ENCODE measurements at places on chromosomes 6 and 20.

- no peak for DNase-seq
Measured at GRCh38 chr6:1388630-1389368, 577 bp upstream of the FOXF2 start.

DNA sequence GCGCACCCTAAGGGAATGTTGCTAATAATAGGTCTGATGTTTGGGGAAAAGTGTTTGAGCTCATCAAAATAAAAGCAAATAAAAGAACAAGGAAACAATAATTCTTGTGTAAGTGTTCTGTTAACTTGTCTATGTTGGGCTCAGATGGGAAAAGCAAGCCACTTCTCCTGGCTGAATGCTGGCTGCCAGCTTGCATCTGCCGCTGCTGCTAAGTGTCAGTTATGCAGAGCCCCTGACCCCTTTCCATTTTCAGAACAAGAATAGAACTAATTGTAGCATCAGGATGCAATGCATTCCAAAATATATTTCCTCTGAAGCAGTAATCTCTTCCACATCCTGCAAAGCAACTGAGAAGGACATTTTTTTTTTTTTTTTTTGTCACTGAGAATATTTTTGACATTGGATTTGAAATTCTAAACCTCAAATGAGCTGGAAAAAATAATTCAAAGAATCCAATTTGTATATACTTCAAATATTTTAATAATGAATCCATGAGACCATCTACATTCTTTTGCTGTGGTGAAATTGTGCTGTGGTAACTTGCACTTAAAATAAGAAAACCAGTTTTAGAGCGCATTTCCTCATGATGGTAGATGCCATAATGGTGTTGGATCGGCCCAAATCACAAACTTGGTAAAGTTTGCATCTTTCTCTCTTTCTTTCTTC lies 43.9 kb upstream of the DEK start:
- no peak for DNase-seq

- DNase-seq = no peak
Measured at GRCh38 chr6:108133594-108134179, 32.1 kb upstream of the NR2E1 start.

DNA sequence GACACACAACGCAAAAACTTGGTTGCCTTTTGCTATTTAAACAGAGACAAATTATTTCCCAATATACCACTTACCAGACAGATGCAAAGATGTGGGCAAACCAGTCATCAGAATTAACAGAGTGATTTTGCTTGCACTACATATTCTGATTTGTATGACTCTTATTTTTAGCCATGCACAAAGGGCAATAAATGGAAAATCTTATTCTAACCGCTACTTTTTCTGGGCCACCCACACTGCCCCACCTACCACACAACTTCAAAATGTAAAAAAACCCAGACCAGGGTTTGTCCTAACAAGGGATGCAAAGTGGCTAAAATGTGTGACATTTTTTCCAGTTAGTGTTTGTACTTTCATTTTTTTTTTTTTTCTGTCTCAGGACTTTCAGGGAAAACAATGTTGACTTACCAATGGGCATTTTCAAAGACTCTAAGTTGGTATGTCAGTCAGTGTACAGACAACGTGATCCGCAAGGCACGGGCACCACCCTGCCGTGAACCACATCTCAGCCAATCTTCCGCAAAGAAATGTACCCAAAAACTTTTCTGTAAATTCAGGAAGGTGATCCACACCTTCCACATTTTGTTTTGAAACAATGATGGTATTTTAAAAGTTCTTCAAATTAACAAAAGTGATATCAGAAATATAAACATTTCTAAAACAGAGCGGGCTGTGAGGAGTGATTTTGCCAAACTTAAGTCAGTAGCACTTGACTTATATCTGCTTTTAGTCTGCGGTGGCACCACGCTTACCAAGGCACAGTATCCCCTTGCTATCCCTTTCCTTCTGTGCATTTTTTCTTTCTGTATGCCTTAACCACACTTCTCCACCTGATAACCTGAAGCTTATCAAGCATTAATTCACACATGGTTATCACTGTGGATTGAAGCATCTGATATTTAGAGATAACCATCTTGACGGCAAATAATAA lies 185.6 kb downstream of the GJA10 start:
- DNase-seq = peak; percentile 44

GRCh38 chr6:17932330-17932852 lies 55.0 kb downstream of the KIF13A start:
- no peak for DNase-seq

DNA sequence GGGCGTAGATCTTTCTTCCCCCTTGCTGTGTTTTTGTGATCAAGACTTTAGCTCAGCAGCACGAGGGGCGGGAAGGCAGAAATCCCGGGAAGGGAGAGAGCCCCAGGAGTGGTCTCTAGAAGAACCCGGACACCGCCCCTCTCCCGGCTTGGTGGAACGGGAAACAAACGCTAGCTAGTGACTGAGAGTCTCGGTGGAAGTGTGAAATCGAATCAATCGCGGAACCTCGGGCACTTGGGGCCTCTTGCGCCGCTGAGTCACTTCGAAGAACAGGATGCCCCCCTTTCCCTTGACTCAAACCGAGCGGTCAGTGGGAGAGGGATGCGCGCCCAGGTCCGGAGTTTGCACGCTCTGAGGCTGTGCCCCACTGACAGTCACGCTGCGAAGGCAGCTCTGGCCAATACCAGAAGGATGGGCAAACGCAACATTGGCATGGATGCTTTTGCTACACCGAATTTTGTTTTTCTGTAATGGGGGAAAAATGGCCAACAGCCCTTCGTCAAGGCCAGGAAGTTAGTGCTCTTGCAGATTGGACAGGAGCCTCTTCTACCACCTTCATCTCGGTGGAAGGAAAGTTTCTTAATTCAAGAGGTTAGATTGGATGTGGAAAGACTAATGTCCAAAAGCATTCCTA lies 1.6 kb upstream of the OLIG3 start:
- DNase-seq = no peak

DNA sequence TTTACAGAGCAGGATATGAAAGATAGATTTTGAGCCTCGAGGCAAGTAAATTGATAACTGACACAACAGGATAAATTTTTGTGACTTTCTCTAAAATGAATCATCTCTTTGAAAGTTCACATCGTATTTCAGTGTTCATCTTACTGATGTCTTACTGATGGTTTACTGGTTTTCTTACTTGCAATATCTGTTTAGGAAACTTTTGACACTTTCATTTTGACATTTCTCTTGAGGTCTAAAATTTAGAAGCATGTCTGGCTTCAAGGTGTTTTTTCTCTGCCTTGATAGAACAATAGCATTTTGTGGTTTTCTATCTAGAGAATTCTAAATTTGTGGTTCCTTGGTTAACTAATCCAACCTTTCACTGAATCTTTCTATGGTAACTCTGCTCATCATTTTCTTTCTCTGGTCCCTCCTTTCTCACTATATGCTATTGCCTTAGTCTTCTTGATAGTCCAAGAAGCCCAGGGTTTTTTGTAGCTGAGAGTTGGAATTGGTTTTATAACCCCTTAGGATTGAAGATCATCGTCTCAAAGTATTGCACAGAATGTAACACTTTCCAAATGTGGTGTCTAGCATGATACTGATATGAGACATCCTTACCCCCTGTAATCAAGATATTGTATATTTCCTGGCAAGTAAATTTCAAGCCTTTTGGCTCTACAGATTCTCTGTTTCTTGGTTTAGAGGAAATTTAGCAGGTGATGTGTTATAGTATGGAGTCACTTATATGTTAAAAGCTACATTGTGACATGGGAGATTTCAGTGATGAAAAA lies 98.7 kb downstream of the RNF144B start:
- DNase-seq = no peak

DNA sequence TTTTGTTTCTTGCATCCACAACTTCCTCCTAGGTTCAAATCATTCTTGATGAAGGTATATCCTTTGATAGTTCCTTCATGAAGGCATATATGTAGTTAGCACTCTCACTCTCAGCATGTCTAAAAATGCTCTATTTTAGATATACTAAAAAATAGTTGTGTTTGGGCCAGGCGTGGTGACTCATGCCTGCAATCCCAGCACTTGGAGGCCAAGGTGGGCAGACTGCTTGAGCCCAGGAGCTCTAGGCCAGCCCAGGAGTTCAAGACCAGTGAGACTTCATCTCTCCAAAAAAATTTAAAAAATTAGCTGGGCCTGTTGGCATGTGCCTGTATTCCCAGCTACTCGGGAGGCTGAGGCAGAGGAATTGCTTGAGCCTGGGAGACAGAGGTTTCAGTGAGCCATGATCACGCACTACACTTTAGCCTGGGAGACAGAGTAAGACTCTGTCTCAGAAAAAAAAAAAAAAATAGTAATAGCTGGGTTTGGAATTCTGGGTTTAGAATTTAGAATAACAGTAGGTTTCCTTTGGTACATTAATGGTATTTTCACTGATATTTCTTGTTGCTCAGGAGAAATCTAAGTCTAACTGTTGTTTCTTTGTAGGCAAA lies 7.0 kb downstream of the SERAC1 start:
- no peak for DNase-seq

DNA sequence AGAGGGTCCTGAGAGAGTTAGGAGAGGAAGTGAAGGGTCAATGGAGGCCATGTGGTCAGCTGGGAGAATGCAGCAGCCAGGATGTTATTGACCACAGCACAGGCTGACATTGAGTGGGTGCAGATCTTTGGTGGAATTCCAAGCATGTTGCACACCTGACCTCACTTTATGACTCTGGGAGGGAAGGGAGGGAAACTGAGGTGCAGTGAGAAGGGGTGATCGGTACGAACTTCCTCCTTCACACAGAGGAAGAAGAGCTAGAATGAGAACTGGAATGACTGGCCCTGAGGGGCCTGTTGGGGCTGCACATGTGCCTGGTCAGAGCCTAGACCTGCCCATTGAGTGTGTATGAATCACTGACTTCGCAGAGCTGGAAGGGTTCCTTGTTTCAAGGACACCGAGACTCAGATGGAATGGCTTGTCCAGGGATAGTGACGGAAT lies 9.8 kb downstream of the FAM83D start:
- no peak for DNase-seq

DNA sequence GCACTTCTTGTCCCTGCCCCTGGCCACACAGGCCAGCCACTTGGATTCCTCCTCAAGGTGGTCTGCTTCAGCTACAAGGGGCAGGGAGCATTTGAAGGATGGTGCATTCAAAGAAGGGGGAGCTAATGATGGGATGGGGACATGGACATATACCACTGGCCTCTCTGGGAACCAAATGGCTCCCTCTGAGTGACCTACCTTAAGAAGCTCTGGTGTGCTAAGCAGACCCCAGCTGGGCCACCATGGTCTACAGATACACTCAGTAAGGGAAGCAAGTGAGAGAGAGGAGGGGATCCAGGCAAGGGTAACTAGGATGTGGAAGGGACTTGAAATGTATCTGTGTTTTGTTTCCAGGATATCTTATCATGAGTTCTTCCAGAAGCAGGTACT lies 62.4 kb downstream of the TTI1 start:
- no peak for DNase-seq

GRCh38 chr6:25661129-25661779 lies 9.2 kb downstream of the SCGN start:
- DNase-seq = no peak

GRCh38 chr20:49045440-49046086 lies 549 bp upstream of the CSE1L start:
- DNase-seq = no peak

- DNase-seq = no peak
Measured at GRCh38 chr6:15405129-15406068, 159.5 kb downstream of the JARID2 start.

- DNase-seq = peak; percentile 58
Measured at GRCh38 chr6:36028877-36029324, 1.3 kb downstream of the MAPK14 start.

DNA sequence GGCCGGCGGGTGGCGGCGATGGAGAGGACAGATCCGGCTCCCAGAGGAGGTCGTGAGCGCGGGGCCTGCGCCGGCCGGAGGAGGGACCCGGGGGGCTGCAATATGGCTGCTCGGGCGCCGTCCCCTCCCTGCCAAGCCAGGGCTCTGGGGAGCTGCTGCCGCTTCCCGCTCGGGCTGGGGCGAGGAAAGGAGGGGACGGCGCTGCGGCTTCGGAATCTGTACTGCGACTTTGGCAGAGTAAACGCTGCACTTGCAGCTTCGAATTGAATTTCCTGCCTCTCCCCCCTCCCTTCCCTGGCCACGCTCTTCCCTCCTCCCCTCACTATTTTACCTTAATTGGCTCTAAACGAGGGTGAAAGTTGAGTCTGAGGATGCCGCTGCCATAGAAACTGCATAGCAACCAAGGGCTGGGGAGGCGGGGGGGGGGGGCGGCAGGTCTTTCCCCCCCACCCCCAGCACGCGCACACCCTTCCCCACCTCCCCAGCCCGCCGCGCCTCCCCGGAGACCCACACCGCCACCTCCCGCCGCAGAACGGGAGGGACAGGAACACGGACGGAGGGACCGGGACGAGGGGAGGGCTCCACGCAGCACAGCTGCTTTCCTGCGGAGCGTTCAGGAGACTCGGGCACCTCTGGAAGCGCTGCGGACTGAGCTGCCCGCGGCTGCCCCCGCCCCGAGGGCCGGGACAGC lies 93.9 kb downstream of the RNASET2 start:
- DNase-seq = no peak

DNA sequence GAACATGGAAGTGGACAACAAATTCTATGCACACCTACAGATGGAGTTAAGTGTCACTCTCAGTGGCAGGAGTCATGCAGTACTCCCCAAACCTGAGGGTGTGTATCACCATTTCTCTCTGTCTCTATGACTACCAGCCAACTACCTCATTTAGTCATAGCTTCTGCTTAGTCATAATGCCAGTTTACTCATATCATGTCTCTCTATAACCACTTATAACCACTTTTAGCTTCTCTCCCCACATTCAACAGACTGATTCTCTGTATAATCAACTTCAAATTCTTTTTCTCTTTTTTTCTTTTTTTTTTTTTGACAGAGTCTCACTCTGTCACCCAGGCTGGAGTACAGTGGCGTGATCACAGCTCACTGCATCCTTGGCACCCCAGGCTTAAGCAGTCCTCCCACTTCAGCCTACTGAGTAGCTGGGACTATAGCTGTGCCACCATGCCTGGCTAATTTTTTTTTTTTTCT lies 13.8 kb upstream of the GTF3C6 start:
- DNase-seq = no peak

DNA sequence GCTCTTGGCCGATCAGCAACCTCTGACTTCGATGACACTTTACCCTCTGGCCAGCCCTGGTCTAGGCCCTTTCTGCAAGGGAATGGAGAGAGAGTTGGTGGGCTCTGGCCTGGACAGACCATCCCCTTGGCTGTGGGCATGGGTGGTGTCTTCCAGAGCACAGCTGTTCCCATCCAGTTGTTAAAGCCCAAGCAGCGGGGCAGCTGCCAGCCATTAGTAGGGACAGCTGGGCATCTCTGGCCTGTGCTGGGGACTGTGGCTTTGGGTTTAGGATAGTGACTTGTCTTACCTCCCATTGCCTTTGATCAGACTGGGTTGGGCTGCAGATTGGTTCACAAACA lies 2.8 kb downstream of the CDC25B start:
- DNase-seq = no peak
